ENCODE measurements at places on chromosomes 6 and 20.

DNA sequence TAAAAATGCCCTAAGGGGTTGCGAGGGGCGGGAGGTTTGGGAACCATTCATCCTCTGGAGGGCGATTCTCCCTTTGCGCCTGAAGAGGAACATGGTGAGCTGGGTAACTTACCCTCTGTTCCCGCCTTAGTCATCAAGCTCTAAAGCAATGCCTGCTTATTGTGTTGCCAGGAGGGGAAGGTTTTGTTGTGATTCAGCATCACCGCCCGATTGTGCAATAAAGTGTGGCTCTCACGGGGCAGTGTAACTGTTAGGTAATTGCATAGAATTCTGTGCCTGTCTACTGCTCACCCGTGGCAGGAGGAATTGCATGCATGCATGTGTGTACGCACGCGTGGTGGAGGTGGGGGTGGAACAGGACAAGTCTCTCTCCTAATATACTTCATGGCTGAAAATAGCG is 95.5 kb upstream of the AGPAT4 start:
- DNase-seq: no peak

GRCh38 chr6:67449602-67450001 is 1185.5 kb upstream of the ADGRB3 start:
- no peak for DNase-seq

- DNase-seq: no peak
These were observed 550.3 kb downstream of the UTRN start for GRCh38 chr6:144835322-144835973.

DNA sequence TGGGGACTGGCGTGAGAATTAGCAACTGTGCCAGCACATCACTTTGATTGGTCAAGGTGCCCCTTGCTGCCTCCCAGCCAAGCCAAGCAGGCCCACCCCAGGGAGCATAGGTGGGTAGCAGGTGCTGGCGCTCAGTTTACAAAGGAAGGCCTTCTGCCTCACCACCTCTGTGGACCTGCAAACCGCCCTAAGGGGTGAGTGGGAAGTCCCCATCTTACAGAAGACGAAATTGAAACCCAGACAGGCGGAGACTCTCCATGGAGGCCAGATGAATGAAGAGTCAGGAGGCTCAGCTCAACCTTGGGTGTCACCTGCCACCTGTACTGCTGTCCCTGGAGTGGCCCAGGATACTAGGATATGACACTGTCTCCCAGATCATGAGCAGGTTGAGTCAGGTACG is 21.5 kb upstream of the MAS1L start:
- no peak for DNase-seq

DNA sequence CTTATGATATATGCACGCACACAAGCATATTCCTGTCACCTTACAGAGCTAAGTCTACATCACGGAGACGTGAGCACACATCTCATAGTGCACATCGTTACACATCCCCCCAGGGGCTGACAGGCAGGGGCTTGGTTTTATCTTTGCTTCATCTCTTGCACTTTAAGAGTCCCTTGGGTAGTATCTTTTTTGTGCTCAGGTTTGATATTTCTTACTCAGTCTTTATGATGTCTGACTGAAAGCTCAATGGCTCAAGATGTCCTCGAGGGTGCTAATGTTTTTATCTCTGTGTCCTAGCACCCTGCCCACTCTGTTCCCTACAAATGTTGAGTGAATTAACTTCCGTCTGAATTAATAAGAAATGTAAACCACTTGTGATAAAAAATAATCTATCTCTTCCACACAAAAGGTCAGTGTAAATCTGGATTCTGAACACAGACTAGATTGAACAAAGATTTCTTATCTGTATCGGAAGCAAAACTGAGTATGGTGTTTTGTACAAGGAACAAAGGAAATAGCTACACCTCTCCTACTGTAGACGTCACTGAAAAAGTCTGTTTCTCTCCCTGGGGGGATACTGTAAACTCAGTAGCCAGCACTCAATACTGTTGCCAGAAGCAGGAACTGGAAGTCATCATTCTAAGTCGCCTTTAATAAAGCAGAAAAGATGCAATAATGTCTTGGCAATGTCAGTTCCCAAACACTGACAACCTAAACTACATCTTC is 195.1 kb downstream of the PRKN start:
- no peak for DNase-seq
